ENCODE measurements at places on chromosomes 16 and 17. TPM values are rescaled to one million over a fixed set of nuclear protein-coding genes. Genes with fewer than 3 reads are reported as not detected.
A peak's percentile ranks its signal among the peaks of the same experiment; 100 is the strongest.

GRCh38 chr16:76222087-76222486, 55.1 kb upstream of the CNTNAP4 start:
- DNase-seq: no peak

DNA sequence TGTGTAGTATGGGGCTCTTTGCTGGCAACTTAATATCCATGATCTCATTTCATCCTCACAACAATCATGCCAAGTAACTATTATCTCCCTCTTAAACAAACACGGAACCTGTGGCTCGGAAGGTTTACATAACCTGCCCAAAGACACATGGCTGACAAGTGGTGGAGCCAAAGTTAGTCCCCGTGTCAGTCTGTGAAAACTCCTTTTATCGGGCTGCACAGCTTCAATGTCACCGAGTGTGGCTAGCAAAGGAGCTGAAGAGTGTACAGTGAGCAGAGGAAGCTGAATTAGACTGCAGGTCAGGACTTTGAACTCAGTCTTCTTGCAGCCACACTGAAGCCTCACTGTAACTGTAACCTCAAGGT, 80.3 kb downstream of the PARN start:
- no peak for DNase-seq

GRCh38 chr17:67273900-67274299, 28.9 kb upstream of the HELZ start:
- no peak for DNase-seq

DNA sequence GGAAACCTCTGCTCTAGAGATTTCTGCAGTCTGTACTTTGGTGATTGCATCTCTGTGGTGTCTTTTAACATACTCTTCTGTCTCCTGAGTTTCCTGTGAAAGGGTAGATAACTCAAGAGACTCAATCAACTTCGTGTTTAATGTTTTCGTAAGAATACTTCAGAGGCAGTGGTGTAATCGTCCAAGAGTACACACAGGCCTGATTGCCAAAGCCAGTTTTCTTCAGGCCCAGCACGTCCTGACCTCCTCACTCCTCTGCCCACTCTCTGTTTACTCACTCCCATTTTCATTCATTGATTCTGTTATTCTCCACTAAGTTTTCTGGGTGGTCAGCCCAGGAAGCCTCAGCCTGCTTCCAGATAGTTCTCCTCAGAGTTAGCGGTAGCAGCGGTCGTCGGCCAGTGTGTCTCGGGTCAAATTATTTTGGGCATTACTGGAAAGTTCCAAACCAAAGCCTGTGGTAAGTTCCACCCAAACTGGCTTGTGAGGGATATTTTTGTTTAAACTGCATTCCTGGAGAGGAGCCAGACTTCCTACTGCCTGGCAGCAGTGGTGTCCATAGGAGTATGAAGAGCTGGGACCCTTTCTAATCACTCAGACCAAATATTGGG, 293.2 kb downstream of the WWOX start:
- DNase-seq: no peak

- DNase-seq: no peak
Measured at GRCh38 chr17:72743037-72743467, 349.4 kb downstream of the SLC39A11 start.

DNA sequence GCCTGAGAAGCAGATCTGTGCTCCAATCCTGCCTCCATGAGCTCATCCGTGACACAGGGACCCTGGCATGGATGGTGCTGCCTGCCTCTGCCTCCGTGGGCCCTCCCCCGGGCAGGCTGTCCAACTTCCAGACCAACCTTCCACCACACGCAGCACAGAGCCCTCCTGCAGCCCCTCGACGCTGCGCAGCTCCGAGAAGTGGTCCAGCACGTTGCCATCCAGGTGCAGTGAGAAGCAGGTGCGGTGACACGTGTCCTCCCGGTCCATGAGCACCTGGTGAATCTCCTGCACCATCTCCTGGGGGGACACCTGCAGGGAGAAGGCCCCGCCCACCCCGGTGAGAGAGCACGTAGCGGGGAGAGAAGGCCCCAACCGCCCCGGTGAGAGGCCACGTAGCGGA, 8.4 kb downstream of the CLUH start:
- DNase-seq: no peak

GRCh38 chr16:48905632-48906505, 295.9 kb upstream of the N4BP1 start:
- DNase-seq: no peak

DNA sequence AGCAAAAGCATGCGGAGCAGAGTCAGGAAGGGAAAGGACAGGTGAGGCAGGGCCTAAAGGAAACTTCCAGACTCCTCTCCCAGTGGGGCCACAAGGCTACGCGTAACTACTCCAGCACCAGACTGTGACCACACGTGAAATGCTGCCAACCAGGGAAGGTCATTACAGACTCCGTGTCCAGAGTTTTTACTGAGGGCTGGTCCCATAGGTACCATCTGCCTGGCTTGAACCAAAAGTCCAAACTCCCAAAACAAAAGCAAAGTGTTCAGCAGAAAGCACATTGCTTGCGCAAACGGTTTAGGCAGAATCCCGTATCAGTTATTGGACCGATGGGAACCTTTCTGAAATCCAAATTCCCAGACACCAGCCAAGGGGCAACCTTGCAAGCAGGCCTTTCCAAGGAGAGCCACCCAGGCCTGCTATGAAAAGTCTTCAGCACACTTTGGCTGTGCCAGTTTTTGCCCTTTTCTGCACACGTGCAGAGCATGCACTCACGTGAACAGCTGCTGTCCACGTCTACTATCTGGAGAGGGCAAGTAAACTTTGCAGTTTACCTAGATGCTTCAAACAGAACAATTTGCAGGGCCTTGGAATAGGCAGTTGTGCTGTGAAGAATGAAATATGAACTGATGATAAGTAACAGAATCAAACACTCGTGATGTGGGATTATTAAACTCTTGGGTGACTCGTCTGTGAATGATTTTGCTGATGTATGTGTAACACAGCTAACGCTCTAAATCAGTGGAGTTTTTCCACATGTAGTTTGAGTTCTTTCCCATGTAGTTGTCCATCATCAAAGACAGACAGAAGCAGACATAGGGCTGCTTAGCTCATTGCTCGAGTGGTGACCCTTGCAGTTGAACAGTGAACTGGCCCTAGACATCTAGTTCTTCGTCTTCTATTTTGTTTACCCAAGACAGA, 58.1 kb upstream of the CRISPLD2 start:
- DNase-seq: no peak

Gene CD300LB
- total RNA-seq: not detected

Gene TMIGD1
- total RNA-seq: not detected

Gene CLDN7
- 2.6 TPM for total RNA-seq

DNA sequence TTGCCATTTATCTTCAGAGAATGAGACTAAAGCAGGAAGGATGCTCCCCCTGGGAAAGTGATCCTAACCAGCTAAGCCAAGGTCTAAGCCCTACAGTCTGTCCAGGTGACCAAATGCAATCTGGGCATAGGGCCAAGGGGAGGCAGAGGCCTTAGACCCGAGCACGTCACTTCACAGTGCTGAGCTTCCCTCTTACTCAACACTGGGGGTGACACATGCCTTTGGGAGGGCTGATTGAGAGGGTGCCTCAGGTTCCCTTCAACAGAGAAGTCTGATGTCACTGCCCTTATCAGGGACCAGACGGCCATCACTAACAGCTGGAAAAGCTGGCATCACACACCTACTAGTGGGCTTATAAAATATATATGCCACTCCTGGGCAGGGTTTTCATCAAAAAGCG, 4.0 kb downstream of the CIAO2B start:
- DNase-seq: no peak

Gene ENPP7
- not detected for total RNA-seq

DNA sequence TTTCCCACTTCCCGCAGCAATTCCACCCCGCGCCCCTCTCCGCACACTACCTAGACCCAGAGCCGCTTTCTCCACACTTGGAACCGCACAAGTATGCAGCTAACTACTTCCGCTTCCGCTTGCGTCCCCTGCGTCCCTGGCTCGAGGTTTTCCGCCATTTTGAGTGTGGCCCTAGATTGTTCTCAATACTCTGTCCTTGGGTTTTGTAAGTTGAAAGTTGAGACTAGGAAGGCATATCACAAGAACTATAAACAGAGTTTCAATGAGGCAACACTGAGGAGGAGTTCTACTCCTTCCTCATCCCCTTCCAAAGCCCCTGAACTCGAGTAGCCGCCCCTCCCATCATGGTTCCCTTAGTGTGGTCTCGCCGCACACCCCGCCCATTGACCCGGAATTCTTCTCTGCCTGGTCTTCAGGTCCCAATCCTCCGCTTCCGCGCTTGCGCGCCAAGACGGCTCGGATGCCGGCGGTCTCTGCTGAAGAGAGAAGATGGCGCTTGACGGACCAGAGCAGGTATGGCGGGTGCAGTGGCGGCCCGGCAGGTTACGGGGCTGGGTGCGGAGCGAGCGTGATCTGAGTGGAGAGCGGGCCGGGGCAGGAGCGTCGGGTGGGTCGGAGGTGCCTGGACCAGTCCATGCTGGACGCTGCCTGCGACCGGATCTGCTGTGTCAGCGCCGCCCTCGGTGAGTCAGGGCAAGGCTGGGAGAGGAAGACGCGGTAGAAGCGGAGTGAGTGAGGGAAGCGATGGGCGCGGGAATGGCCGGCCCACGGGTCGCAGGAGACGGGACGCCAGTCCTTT, at the start of the genes FTSJ3 and PSMC5:
Gene FTSJ3 (minus strand): TSS at position 662 of the 799 bp plus-strand sequence. CDS start 761 bp downstream, outside the sequence.
Gene PSMC5 (plus strand): TSS at position 430 of the 799 bp plus-strand sequence. CDS start 60 bp downstream, at position 490.
- DNase-seq: peak; percentile 93

DNA sequence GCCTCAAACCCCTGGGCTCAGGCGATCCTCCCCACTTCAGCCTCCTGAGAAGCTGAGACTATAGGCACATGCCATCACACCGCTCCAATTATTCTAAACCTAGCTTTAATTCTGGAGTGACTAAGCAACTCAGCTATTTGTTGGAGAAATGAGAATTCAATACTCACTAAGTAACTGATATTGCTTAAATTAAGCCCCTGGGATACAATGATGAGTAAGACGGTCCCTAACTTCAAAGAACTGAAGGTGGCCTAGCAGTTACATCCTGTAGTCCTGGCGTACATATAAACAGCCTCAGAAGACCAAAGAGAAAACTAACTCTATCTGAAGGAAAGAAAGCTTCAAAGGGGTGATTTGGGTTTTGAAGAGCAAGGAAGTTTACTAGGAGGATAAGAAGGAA, 25.0 kb downstream of the XPO6 start:
- no peak for DNase-seq

GRCh38 chr17:62855156-62855555, 47.0 kb upstream of the MARCHF10 start:
- no peak for DNase-seq

Gene ZCCHC14
- total RNA-seq: 7.7 TPM

GRCh38 chr16:28086186-28087139, 22.9 kb upstream of the GSG1L start:
- DNase-seq: no peak

Gene FOXJ1
- total RNA-seq: 5.4 TPM

- DNase-seq: no peak
Measured at GRCh38 chr16:56260378-56261160, 69.3 kb downstream of the GNAO1 start.

DNA sequence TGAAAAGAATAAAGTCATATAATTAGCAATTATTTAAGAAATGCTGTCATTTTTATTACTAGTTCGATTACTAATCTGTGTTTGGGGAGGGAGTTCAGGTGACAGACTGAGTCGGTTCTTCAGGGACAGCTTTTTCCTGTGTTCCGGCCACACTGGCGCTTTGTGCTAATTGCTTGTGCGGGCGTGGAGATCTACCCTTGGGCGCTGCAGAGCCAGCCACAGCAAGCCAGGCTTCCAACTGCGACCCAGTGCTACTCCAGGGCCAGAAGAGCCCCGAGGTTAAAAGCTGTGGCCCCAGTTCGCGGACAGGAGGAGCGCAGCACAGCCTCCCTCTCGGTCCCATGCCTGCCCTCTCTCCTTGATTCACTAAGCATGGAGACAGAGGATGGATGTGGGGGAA, 6.5 kb upstream of the OR2C1 start:
- DNase-seq: no peak

- DNase-seq: no peak
Measured at GRCh38 chr16:87765473-87765775, 362 bp downstream of the KLHDC4 start.

Gene ATP2A3
- 289 TPM for total RNA-seq

Gene FKBP10
- 0.94 TPM for total RNA-seq

Gene PLCG2
- 15.2 TPM for total RNA-seq

Gene TBC1D3E
- not detected for total RNA-seq

- DNase-seq: peak; percentile 24
Measured at GRCh38 chr17:82937411-82938371, 97.9 kb upstream of the ZNF750 start.

Gene EXOC3L1
- not detected for total RNA-seq

Measured in activated naive CD8-positive, alpha-beta T cell treated with anti-CD3 and anti-CD28 coated beads, Interleukin-2, amount 10 ng/mL, durations not matched to agents 7 days and 5 days (primary cell).